ENCODE measurements at places on chromosomes 2 and 18.

DNA sequence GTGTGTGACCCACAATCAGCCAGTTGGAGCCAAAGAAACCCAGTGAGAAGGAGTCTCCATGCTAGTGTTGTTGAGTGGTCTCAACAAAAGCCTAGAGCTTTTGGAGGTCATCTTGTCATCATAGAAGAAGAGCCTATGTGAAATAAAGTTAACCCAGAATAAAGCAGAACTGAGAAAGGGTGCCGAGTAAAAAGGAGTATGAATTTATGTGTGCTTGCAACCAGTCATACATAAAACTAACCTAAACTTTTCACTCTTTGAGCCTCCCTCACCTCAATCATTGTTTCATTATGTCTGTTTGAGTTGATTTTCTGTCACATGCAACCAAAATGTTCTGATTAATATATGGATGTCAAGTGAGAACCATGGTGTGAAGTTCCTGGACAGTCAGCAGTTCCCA, 599.3 kb upstream of the ZEB2 start:
- no peak for DNase-seq

GRCh38 chr2:104598636-104599035, 255.3 kb upstream of the POU3F3 start:
- no peak for DNase-seq

- no peak for DNase-seq
These were observed 309.2 kb downstream of the NRXN1 start for GRCh38 chr2:50722776-50723175.

- DNase-seq: no peak
These were observed 483.3 kb downstream of the PLCL1 start for GRCh38 chr2:198287706-198288105.

GRCh38 chr2:96329456-96329855, 4.3 kb downstream of the ITPRIPL1 start:
- no peak for DNase-seq

DNA sequence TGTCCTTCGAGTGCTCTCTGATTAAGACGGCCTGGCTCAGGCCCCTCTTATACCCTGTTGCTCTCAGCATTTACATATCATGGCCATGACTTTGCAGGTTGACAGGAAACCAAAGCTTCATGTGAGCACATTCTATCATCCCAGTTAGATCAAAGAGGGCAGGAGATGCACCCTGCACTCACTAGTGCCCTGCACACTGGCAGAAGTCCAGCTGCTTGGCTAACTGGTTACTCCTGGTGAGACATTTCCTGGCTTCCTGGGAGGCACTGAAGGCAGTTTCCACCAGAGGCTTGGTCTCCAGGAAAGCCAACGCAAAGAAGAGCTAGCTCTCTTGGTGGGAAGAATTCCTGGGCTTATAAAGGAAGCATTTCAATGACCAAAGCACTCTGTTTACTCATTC, 66.3 kb downstream of the LIPG start:
- DNase-seq: no peak

DNA sequence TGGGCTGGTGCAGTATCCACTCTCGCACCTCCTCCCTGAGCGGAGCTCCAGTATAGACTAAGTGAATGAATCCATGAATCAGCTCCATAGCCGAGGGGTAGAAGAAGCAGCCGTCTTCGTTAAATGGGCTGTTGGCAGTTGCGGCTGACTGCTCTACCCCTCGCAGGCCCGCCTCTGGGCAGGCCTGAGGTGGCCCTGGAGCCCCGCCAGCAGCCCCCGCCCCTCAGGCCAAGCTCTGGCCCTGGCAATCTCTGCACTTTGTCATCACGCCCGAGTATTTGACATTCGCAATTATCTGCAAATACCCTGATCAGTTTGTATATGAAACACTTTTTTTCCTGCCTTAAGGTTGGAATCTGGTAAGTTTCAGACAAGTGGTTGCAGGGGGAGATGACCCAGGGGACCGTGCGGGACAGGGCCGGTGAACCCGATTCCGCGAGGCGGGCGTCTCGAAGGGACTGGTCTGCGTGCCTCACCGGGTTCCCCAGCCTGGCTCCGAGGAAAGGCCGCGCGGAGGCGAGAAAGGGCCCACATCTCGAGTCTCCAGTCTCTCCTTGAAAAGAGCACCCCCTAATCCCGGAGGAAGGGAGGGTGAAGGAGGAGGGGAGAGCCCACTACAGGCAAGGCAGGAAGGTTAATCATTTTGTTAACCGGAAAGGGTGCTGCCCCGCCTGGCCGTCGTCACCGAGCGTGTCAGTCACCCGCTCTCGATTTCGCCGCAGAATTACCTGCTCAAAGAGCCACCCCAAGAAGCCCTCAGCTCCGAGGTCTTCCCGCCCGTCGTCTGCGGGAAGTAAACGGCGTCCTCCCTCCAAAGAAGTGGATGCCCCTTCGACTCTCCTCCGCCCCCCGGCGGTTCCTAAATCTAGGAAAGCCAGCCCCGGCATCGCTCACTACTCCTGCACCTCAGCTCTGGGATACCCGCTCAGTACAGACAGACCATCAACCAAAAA, 11.1 kb upstream of the SATB2 start:
- DNase-seq: no peak

GRCh38 chr2:30643674-30644073, 163.6 kb downstream of the CAPN13 start:
- DNase-seq: no peak

DNA sequence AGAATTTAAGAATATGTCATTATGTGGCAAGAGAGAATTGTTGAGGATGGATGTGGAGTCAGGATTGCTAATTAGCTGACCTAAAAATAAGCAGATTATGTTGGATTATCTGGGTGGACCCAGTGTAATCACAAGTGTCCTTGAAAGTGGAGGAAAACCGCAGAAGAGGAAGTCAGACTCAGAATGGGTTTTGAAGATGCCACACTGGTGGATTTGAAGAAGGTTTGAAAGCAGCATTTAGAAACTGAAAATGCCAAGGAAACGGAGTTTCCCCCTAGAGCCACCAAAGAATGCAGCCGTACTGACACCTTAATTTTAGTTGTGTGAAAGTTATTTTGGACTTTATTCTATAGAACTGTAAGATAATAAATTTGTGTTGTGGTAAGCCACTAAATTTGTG, 41.6 kb upstream of the DPP10 start:
- no peak for DNase-seq

- DNase-seq: no peak
These were observed 8.5 kb upstream of the CXCR4 start for GRCh38 chr2:136126421-136126926.

DNA sequence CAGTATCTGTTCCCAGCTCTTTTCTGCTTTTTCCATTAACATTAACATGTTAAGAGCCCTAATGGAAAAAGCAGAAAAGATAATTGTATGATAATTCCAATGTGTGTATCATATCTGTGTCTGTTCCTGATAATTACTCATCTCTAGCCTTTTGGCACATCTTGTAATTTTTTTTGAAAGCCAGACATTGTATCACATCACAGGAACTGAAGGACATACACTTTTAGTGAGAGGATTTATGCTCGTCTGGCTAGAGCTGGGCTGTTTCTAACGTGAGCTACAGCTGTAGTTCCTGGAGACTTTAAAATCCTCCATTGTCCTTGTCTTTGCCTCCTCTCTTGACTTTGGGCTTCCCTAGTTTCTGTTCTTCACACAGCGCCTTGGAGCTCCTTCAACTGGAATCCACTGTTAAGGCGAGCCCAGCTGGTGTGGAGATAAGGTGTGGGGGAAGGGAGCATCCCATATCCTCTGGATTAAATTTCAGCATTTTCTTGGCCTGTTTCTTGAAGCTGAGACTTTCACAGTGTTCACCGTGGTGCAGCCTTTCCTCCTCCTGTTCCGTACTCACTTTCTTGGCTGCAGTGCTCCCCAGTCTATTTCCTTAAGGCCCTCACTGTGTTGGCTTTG, 211.5 kb downstream of the GALR1 start:
- no peak for DNase-seq

DNA sequence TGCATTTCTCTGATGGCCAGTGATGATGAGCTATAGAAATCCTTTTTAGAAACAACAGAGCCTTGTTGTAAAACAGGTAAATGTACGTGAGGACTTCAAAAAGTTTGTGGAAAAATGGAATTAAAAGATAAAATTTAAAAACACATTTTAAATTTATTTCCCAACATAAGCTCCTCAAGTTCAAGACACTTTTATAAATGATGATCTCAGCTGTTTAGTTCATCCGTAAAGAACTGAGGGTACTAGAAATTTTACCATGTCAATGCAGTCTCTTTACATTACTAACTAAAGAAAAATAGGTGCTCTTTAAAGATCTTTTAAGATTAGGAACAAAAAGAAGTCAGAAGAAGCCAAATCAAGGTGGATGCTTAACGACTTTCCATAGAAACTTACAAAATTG, 52.5 kb downstream of the MSH2 start:
- DNase-seq: no peak

- no peak for DNase-seq
These were observed 183.1 kb downstream of the STK39 start for GRCh38 chr2:168064011-168064998.

- no peak for DNase-seq
These were observed 43.1 kb downstream of the ACKR3 start for GRCh38 chr2:236612737-236613136.

DNA sequence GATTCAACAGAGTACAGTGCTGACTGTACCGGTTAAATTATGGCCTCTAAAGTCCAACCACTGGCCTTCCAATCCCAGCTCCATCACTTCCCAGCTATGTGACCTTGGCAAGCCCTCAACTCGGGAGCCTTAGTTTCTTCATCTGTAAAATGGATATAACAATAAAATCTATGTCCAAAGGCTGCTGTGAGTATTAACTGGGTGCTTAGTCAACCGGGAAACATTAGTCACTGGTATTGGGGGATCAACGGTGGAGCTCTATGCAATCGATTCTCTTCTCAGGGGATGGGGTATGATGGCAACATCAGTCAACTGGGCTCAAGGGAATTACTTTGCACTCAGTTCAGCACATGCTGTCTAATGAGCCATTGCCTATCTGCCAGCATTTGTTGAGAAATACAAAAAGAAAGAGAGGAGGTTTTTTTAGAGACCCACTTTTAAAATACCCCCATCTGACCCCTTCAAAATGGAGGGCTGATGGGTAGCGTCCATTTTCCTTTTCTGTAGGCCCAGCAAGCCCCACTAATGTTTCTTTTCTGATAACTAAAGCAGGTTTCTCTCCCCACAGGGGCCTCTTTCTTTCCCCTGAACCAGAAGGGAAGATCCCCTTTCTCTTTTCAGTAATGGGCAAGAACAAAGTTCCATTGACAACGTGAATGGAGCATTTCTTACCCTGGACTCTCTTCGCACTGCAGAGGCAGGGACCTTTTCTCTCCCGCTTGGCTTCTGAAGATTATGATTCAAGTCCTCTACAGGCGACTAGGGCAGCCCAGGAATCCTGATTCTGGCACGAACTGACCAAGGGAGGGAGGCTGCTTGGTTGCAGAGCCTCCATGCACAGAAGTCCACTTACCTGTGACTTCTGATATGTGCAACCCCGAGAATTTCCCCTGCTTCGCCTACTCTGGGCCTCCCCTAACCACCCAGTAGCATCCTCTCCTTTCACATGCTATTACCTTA, 8.7 kb upstream of the AGFG1 start:
- no peak for DNase-seq

DNA sequence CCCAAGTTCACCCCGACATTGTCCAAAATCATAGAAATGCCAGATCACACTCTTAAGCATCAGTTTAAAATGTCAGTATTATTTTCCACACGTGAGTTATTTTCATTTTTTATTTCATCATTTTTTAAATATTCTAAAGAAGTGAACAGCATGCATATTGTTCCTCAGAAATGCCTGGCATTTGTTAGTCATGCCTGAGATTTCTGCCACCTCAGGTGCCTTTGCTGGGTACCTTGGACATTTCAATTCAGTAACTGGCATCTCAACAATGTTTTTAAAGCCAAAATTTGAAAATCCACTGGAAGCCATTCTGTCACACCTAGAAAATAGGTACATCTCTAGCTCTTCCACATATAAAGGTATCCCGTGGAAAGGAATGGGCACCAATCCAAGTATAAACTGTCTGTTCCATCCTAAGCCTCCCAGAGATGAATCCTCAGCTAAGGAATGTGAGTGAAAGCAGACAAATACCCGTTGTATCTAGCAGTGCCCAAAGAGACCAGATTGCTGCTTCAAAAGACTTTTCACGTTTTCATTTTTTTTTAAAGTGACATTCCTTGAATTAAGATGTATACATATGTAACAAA, 159.8 kb downstream of the ZNF385B start:
- DNase-seq: no peak

DNA sequence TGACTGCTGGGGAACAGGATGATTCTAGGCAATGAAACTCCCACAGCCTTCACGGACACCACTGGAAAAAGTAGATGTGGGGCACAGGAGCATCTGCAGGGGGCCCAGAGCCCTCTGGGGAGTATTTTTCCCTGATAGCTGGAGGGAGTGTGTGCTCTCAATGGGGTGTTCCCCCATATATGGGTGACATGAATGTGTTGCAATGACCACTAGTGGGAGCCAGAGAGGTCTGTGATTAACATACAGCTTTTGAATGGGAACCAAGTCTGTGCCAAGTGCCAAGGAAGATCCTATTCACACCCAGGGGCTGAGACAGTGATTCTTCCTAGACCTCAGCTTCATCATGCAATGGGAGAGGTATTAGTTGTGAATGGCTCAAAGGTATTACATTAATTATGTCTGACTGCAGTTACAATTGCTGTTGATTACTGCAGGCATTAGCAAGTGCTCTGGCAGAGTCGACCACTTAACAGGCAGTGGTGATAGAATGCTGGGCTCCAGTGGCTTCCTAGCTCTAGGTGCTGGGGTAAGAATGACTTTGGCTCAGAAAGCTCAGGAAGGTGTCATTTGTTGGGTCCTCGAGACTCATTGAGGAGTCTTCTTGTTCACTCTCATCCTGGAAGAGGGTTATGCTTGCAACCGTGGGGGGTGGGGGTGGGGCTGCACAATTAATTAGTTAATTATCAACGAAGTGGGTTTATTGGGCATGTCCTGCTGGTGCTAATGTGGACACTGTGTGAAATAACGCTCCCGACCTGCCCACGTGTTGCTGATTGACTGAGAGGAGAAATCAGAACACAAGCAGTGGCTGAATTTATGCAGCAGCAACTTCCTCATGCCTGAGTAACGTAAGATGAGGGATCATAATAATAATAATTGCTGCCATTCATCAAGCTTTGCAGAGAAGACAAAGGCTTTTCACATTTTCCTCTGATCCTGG, 194.1 kb downstream of the CLIP4 start:
- DNase-seq: no peak

DNA sequence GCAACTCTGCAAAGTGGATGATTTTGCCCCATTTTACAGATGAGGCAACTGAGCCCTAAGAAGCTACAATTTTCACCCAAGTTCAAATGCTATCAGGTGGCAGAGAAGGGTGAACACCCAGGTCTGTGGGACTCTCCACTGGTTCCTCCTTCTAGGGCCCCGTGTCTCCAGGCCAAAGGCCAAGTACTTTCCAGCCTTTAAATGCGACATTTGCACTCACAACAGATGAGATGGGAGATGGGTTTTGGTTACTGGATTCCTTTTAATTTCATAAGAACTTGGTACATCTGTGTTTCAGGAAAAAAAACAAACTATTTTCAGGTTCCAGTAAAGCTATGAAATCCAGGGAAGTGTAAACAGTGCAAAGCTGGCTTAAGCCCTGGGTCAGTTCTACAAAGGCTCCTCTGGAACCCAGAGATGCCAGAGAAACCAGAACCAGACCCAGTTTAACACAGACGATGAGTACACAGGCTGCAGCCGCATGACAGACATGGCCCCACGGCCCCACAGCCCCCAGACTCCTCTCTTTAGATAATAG, 361.7 kb downstream of the ANAPC1 start:
- DNase-seq: no peak
